ENCODE measurements at places on chromosomes 6 and 20. TPM values are rescaled to one million over a fixed set of nuclear protein-coding genes. Genes with fewer than 3 reads are reported as not detected.

Gene PREP
- total RNA-seq, result 17.7 TPM

Gene BMP6
- 5.9 TPM for total RNA-seq

Gene HLA-DQB1
- total RNA-seq, result 12.4 TPM

Gene HLA-DOA
- total RNA-seq, result 3.0 TPM

Gene CST2
- total RNA-seq, result not detected

Gene NCOA3
- total RNA-seq, result 12.6 TPM

Gene NRSN1
- total RNA-seq, result not detected

Gene EYA2
- total RNA-seq, result 0.17 TPM

Gene SYCP2L
- total RNA-seq, result 0.28 TPM

Gene SIRPB1
- total RNA-seq, result 2.0 TPM

Gene BMP5
- total RNA-seq, result 0.92 TPM

Gene SASH1
- total RNA-seq, result 16.4 TPM

Gene FILIP1
- 0.70 TPM for total RNA-seq

Gene ZNF451
- 50.6 TPM for total RNA-seq

Gene KIF3B
- total RNA-seq, result 8.3 TPM

Gene SALL4
- 2.0 TPM for total RNA-seq

Gene FNDC11
- total RNA-seq, result not detected

Gene SAMD3
- 2.1 TPM for total RNA-seq

Gene MCHR2
- not detected for total RNA-seq

Gene BTN1A1
- total RNA-seq, result not detected

Gene MAS1
- total RNA-seq, result under 0.01 TPM

Gene HRH3
- not detected for total RNA-seq

Gene SLC2A4RG
- total RNA-seq, result 22.2 TPM

All from liver (tissue), 10 donors.